ENCODE measurements at places on chromosomes 3 and 15. TPM values are rescaled to one million over a fixed set of nuclear protein-coding genes. Genes with fewer than 3 reads are reported as not detected.

TJP1 gene
- 110 TPM for total RNA-seq

SERINC4 gene
- not detected for total RNA-seq

MYZAP gene
- total RNA-seq, result 15.2 TPM

ACP3 gene
- 12.3 TPM for total RNA-seq

EPHA6 gene
- total RNA-seq, result 1.2 TPM

- H3K4me3 ChIP-seq, result no peak overlapping the region
- H3K27ac ChIP-seq, result no peak overlapping the region
- no peaks in the 10 kb centered on the region for H3K36me3 ChIP-seq
- no peak for DNase-seq
- no peaks in the 10 kb centered on the region for H3K27me3 ChIP-seq
- no peaks in the 10 kb centered on the region for H3K4me1 ChIP-seq
Observed at GRCh38 chr3:112512320-112512719, 13.0 kb upstream of the BTLA start.

- no peaks in the 10 kb centered on the region for H3K27me3 ChIP-seq
- H3K4me1 ChIP-seq, result no peaks in the 10 kb centered on the region
Observed at GRCh38 chr3:77605308-77605707, 565.4 kb downstream of the ROBO2 start.

- DNase-seq, result no peak
- H3K36me3 ChIP-seq, result no peaks in the 10 kb centered on the region
- H3K27ac ChIP-seq, result no peak overlapping the region
Observed at GRCh38 chr3:124362455-124362854, 367.8 kb upstream of the UMPS start.

DNA sequence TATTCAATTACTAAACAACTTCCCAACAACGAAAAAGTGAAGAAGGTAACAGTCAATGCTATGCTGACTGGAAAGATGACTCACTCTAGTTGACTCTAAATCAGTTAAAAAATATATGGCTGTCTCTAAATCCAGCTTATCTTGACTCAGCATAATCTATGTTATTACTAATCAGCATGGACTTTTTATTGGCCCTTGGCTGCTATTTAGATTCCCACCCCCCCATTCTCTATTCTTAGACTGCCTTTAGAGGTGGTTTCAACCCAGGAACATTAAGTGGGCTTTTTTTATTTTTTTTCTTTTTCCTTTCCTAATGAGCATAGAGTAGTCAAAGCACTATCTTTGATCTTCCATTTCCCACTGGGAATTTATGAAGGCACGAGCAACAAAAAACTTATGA is 1.9 kb downstream of the PCOLCE2 start:
- no peaks in the 10 kb centered on the region for H3K27me3 ChIP-seq
- DNase-seq, result no peak
- H3K4me1 ChIP-seq, result peaks cover 23% of the 10 kb centered on the region
- H3K4me3 ChIP-seq, result no peak overlapping the region
- no peak overlapping the region for H3K27ac ChIP-seq

GRCh38 chr3:188322135-188322887 is 168.4 kb downstream of the LPP start:
- H3K36me3 ChIP-seq, result no peaks in the 10 kb centered on the region
- H3K4me1 ChIP-seq, result peaks cover 19% of the 10 kb centered on the region
- no peak overlapping the region for H3K27ac ChIP-seq
- H3K27me3 ChIP-seq, result no peaks in the 10 kb centered on the region

DNA sequence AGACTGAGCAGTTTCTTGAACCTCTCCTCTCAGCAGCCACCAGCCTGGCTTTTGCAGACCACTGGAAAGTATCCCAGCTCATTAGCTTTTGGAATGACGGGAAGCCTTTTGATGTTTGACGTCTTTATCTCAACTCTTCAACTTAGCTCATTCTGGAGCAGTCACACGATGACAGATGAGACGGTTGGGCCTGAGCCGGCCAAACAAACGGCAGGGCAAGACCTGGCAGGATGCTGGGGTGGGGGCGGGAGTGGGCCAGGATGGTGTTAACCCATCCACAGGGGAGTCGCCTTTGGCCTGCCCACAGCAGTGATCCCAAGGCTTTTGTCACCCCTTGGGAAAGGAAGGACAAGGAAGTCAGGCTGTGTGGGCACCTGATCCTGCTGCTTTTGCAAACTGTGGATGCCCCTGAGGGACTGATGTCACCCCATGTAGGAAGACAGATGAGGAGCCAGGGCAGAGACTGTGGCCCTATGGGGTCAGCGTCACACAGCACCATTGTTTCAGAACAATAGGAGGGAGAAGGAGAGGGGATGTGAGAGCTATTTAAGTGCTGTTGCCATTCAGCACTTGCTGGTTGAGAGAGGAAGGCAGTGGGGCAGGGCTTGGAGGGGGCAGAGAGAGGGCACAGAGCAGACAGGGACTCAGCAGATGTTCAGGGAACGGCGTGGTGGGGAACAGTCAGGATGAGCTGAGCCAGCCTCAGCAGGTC is 121.9 kb upstream of the CTDSPL start:
- peak; percentile 74 for DNase-seq
- H3K4me3 ChIP-seq, result no peak overlapping the region
- no peaks in the 10 kb centered on the region for H3K27me3 ChIP-seq
- H3K27ac ChIP-seq, result no peak overlapping the region

DNA sequence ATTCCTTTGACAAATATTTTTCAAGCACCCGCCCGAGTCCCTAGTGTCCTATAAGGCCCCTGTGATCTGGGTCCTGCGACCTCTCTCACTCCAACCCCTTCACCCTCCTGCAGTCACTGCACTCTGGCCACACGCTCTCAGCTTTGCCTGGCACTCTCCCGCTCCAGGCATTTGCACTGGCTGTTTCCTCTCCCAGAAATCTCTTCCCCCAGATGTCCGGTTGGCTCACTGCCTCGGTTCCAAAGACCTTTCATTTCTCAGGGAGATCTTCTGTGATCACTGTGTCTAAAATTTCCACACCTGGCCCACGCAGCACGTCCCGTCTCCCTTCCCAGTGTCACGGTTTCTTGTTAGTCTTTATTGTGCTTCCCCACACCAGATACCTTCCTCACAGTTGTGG is 97.4 kb downstream of the WNT7A start:
- no peaks in the 10 kb centered on the region for H3K4me1 ChIP-seq
- H3K4me3 ChIP-seq, result no peak overlapping the region
- no peaks in the 10 kb centered on the region for H3K27me3 ChIP-seq
- H3K36me3 ChIP-seq, result no peaks in the 10 kb centered on the region
- H3K27ac ChIP-seq, result no peak overlapping the region

GRCh38 chr3:59001675-59002074 is 48.1 kb downstream of the CFAP20DC start:
- H3K27me3 ChIP-seq, result no peaks in the 10 kb centered on the region
- no peak for DNase-seq
- H3K36me3 ChIP-seq, result no peaks in the 10 kb centered on the region
- H3K4me1 ChIP-seq, result peaks cover 6% of the 10 kb centered on the region
- H3K4me3 ChIP-seq, result no peak overlapping the region
- no peak overlapping the region for H3K27ac ChIP-seq

- peaks cover 16% of the 10 kb centered on the region for H3K4me1 ChIP-seq
- no peak for DNase-seq
- H3K27ac ChIP-seq, result no peak overlapping the region
- no peak overlapping the region for H3K4me3 ChIP-seq
- no peaks in the 10 kb centered on the region for H3K27me3 ChIP-seq
Observed at GRCh38 chr3:4421121-4421520, 45.9 kb downstream of the SUMF1 start.

DNA sequence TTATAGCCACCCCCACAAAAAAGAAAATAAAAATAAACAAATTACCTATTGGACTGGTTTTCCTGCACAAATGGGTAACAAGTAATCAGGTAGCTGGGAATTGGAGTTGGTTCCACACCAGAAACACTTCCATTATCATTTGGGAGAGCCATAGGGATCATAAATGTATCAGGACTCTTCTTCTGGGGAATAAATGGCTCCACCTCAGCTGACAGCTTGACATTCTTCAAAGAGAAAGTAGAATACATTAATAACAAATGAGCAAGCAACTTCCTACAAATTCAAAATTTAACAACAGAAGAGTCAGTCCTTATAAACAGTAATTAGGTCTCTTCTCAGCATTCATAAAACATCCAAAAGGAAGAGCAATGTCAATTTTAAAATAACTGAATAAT is 8.7 kb downstream of the SECISBP2L start:
- no peak overlapping the region for H3K27ac ChIP-seq
- no peak for DNase-seq
- H3K36me3 ChIP-seq, result no peaks in the 10 kb centered on the region

- no peak for DNase-seq
- no peak overlapping the region for H3K27ac ChIP-seq
Observed at GRCh38 chr15:59312205-59312604, 60.5 kb downstream of the MYO1E start.

Measured in vagina (tissue), 2 donors.